ENCODE measurements at places on chromosomes 2 and 18.

GRCh38 chr2:144595686-144596072 lies 75.8 kb upstream of the ZEB2 start:
- DNase-seq, result no peak

GRCh38 chr2:37775908-37776250 lies 104.4 kb upstream of the CDC42EP3 start:
- DNase-seq, result no peak

DNA sequence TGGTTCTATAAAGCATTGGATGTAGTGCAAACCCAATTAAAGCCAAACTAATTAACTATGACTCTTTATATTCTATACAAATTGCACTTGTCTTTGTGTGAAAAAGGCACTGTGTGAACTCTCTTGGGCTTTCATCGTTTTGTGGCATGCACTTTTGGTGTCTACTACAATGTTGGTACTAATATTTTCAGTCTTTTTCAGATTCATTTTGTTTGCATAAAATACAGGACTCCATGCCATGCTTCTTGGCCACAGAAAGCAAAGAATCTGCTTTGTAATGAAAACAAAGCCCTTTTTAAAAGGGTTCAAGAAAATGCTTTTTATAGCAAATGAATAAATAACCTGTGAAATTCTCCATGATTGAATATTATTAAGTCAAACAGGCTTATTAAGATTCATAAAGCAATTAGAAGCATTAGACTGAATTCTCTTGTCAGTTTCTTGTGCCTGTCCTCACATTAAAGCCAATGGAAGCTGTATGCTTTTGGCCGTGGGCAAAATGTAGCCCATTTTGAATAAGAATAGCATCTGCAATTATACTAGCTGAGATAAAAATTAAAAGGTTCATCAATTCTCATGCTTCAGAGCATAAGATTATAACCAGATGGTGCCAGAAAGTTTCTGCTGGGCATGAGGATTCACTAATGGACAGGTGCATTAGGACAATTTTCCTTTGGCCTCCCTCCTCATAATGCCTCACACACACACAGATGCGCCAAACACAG lies 1665.2 kb downstream of the SUCLG1 start:
- DNase-seq, result no peak

DNA sequence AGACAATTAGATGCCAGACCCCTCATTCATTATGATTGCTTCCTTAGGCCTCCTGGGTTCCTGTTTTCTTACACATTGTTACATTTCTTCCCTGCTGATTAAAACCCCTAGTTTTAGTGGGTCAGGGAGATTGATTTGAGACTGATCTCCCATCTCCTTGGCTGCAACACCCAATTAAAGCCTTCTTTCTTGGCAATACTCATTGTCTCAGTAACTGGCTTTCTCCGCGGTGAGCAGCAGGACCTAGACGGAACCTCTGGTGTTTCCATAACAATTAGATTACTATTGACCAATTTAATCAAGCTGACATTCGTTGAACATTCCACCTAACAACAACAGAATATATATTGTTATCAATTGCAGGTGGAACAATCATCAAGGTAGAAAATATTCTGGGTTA lies 1676.4 kb upstream of the SLC39A10 start:
- no peak for DNase-seq

GRCh38 chr18:2893676-2894075 lies 46.9 kb downstream of the EMILIN2 start:
- no peak for DNase-seq

DNA sequence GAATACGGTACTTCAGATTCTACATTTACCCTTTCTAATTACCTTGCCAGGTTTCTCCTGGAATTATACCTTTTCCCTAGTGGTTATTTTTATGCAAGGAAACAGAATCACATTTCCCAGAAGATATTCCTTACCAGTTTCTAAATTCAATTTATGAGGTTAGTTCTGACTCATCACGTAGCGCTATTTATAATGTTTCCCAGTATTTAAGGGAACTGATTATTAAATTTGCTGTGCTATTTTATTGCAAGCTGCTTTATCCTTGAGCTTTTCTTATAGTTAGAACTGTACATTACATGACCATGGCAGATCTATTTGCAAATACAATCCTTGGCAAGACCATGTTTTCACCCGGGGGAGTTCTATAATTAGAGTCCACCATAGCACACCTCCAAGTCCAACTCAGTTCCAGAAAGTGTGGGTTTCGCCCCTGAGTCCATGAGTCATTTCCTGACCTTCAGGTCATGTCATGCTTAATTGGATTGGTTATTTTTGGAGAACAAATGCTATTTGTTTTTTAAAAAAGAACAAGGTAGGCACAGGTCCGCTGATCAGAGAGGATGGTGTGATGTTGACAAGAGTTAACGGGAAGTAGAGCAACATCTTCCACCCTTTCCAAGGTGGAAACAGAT lies 126.6 kb downstream of the ZNF532 start:
- DNase-seq, result no peak

DNA sequence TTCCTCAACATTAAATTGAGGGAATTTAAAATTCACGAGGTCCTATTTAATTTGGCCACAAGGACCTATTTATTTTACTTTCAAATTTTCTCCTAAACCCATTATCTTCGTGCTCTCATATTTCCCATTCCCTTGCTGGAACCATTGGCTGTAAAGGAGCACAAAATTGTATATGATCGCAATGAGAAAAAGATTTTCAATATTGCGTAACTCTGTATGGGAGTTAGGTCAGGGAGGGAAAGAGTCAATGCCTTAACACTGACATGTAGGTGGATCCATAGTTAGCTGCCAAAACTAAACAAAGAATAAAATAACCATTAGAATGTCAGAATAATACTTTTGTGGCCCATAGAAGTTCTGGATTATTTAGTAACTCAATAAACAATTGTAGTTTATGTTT lies 40.6 kb upstream of the ZC3H15 start:
- DNase-seq, result no peak

- no peak for DNase-seq
Observed at GRCh38 chr2:217367464-217367863, 507.6 kb upstream of the TNP1 start.

GRCh38 chr2:157760949-157761348 lies 115.2 kb downstream of the ACVR1 start:
- no peak for DNase-seq

DNA sequence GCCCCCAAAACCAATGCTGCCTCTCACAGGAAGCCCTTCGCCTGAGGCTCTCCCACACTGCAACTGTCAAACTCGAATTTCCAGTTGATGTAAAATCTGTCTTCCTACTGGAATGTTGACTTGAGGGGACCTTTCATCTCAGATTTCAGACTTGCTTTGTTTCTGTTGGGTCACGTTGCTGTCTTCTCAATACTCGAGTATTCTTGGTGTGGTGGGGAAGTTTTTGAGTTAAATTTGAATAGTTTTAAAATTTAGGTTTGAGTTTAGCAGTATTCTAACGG lies 50.8 kb downstream of the AGAP1 start:
- no peak for DNase-seq

DNA sequence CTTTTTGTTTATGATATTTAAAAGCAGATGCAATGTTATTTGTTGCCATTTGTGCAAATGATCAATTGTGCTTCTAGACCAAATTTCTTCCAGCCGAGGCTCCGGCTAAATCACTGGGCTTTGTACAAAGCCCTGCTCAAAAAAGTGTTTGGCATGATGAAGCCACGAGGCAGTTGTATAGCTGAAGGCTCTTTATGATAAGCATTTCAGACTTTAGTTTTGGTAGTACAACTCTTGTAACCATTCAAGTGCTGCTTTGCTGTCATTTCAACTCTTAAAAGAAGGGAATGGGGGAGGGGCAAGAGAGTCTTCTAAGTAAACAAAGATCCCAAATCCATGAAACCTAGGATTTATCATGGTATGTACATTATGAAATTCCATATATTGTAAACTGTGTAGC lies 3.3 kb upstream of the ZNF532 start:
- no peak for DNase-seq

- DNase-seq, result no peak
Observed at GRCh38 chr2:201004370-201004769, 40.9 kb upstream of the ORC2 start.

DNA sequence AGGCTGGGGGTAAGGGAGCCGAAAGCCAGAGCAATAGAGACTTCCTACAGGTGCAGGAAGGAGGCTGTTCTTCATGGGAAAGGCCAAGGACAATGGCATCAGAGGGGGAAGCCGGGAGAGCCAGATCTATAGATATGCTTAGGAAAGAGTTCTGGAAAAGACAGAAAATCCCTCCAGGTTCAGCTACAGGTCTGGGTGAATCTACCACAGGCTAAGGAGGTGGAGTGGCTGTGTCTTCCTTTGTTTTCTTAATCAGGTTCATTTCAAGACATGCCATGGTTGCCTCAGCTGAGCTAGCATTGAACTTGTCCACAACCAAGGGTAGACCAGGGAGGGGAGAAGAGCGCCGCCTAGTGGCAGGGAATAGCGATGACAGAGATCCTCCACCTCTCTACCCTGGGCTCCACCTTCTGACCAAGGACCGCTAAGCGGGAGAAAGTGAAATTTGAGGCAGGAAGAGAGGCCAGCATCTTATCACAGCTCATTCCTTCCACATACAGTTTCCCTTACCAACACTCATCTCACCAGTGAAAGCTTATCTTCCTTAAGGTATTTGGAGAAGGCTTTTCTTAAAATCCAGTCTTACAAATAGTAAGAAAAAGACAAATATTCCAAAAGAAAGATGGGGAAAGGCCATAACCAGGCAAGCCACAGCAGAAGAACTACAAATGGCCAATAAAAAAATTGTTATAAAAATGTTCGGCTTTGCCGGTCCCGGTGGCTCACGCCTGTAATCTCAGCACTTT lies 74.2 kb downstream of the VIT start:
- DNase-seq, result no peak

DNA sequence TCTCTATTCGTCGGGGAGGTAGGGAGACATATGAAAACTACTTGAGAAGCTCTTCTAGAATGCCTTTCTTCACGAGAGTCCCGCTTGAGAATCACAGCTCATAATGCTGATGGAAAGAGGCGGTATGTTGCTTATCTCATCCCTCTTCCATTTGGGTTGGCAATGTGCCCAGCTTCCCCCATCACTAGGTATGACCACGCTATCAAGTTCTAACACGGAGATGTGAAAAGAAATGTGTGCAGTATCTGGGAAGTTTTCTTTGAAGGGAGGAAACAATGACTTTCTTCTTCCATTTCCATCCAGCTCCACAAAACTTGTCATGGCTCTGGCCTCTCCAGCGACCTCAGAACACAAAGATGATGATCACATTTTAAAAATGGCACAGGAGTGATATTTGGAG lies 742.4 kb downstream of the DCDC2C start:
- no peak for DNase-seq

- no peak for DNase-seq
Observed at GRCh38 chr2:232116852-232117251, 155.3 kb downstream of the DIS3L2 start.

DNA sequence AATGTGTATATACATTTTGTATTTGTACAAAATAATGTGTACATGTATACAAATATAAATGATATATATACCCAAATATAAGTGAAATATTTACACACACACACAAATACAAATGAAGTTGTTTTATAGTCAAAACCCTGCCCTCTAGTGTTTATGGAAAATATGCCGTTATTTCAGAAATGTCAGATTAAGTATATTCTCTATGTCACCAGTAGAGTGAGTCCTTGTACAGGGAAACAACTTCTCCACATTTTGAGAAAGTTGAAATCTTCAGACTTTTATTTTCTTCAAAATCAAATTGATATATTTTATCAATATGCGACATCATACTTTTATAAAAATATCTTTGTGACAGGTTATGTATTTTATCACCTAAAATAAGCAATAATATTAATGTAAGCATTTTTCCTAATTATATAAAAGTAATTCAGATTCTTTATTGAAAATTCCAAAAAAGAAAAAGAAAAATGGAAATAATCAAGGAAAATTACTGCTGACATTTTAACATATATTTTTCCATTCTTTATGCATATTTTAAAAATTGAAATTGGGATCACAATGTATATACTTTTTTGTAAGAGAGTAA lies 22.4 kb downstream of the ARL6IP6 start:
- DNase-seq, result no peak

- no peak for DNase-seq
Observed at GRCh38 chr2:86562485-86562921, 740 bp downstream of the CHMP3 start.

- DNase-seq, result no peak
Observed at GRCh38 chr2:190615555-190616200, 33.2 kb upstream of the NAB1 start.

DNA sequence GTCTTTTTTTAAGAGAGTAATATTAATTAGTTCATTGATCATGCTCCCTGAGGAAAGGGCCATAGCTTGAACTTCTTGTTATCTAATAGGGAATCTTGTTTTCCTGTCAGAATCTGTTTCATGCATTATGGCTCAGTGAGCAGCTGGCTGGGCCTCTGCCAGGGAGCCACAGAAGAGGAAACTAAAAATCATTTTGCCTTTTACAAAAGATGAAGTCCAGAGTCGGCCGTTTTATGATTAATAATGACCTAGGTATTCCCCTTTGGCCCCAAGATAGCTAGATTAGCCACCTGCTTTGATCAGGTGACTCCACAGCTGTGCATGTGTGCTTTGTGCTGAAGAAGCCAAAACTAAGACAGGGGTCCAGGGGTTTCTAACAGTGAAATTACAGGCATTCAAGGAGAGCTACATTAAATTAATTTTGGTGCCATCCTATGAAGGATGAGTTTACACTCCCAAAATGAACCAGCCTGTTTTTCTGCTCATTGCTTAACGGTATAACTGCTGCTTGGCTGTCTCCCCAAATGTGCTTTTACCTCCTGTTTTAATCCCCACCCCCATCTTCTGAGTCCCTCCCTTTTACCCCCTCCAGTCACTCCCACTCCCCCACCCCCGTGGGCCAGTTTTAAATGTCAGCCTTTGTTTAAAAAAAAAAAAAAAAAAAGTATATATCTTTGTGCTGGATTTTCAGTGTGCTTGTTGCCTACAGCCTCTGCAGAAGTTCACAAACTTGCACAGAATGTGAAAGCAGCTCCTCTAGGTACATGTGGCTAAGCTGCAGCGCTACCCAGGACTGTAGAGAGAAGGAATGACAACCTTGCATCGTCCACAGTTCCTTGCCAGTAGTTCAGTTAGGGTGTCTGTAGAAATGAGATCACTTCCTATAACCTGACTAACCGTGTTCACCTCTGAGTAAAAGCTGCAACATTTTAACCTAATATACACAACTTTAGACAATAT lies 93.1 kb downstream of the CABLES1 start:
- no peak for DNase-seq

GRCh38 chr2:62334440-62335058 lies 138.6 kb downstream of the B3GNT2 start:
- no peak for DNase-seq

GRCh38 chr2:127715778-127716449 lies 14.6 kb downstream of the SFT2D3 start:
- DNase-seq, result no peak

- DNase-seq, result no peak
Observed at GRCh38 chr2:126703311-126703710, 47.4 kb downstream of the GYPC start.

- no peak for DNase-seq
Observed at GRCh38 chr2:16663121-16663905, 2.3 kb downstream of the CYRIA start.

GRCh38 chr18:12750715-12751502 lies 48.1 kb downstream of the PSMG2 start:
- no peak for DNase-seq

DNA sequence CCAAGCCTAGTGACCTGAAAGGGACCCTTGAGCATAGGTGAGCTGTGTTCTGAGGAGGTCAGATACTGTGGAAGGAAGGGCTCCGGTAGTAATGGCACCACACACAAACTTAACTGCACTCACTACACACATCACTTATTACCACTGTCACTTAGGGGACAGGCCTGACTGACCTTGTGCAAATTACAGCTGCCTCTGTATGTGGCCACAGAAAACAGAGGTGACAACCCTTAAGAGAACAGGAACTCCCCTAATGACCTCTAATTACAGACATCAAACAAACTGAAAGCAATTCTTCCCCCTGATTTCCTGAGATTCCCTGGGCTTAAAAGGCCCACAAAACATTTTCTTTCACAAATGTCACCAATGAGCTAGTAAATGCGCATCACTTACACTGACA lies 360.6 kb downstream of the RND3 start:
- no peak for DNase-seq
